Activated effector memory CD4-positive, alpha-beta T cell treated with Interleukin-2 at 50 U/mL for 16 hours (primary cell): ENCODE measurements at places on chromosomes 13 and 19.

- DNase-seq, result no peak
Observed at GRCh38 chr13:112346173-112346898, 29.8 kb upstream of the SPACA7 start.

- no peak for DNase-seq
Observed at GRCh38 chr19:41565379-41565720, 10.6 kb upstream of the CEACAM21 start.

DNA sequence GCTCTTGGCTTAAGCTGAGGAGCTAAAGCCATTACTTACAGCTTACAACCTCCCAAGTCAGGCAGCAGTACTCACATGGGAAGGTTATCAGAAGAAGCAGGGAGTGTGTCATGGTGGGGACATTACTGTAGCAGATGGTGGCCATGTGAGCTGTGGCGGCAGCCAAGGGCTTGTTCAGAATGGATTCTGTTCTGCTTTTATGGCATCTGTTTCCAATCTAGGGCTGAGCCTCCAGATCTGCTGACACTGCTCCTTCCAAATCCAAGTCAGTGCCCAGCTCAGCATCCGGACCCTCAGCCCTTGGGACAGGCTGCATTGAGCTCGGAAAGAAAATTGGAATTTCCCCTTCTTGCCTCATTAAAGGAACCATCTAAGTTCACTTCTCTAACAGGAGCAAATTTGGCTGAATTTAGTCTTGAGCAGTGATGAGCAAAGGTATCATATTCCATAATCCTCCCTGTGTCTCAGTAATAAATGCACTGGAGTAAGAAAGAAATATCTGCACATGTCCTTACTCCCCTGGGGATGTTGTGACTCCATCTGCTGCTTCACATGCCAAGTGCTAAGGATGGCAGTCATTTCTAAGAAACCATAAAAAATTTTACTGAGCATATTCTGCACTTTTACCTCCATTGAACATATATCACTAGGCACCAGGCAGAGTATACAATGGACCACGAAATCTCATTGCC, 73.9 kb downstream of the KCTD12 start:
- no peak for DNase-seq

DNA sequence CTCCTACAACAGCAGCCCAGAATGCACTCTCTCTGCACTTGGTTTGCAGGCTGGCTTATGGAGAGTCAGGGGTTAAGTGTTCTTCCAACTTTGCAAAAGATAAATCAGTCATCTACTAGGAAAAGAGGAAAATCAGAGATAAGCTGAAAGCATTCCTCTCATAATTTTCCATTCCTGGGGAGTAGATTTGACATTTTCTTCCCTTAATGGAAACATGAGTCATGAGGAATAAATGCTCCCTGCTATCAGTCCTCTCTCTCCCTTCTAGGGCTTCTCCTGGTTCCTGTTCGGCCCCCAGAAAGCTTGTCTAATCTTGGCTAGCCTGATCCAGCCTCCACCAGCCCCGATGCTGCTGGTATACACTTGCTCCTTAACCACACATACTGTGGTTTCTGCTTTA, 28.4 kb upstream of the ENOX1 start:
- no peak for DNase-seq

GRCh38 chr13:24313439-24313838, 4.1 kb downstream of the C1QTNF9 start:
- DNase-seq, result no peak

GRCh38 chr13:26656919-26657318, 99.4 kb downstream of the WASF3 start:
- DNase-seq, result no peak

- no peak for DNase-seq
Observed at GRCh38 chr19:43570174-43570791, 5.0 kb downstream of the XRCC1 start.

DNA sequence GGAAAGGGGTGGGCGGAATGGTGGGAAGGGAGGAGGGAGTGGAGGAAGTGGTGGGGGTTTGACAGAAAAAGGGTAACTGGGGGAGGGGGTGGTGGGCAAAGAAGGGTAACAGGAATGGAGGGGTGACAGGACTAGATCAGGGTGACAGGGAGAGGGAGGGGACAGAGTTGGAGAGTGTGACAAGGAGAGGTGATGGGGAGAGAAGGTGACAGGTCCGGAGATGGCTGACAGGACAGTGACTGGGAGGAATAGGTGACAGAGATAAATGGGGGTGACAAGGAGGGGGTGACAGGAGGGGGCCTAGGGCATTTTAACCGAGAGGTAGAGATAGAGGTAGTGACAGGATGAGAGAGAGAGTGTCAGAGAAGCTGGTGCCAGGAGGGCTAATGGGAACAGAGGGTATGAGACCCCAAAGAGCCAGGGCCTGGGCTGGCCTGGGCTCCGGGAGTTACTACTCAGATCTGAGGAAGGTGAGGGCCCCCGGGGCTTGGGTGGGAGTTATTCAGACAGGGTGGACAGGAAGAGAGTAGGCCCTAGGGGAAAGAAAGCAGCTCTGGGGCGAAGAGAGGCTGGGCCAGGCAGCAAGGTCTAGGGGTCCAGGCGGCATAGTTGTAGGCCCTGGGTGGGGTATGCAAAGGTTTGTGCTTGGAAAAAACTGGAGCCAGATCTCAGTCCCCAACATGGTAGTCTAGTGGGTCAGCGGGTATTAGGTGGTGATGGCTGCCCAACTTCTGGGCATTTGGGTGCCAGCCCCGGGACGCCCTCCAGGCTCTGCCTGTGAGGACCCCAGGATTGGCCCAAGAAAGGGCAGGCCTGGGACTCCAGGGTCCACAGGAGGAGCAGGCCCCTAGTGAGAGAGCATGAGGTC, 660 bp downstream of the CIC start:
- DNase-seq, result no peak

DNA sequence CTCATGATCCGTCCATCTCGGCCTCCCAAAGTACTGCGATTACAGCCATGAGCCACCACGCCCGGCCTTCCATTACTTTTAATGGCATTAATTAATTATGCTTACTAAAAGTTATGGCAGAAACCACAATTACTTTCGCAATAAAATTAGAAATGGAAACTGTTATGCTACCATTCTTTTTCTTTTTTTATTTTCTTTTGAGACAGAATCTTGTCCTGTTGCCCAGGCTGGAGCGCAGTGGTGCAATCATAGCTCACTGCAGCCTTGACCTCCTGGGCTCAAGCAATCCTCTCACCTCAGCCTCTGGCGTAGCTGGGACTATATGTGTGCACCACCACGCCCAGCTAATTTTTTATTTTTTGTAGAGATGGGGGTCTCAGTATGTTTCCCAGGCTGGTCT, 4.6 kb upstream of the BST2 start:
- DNase-seq, result no peak

GRCh38 chr13:44618326-44618725, 42.2 kb upstream of the TSC22D1 start:
- no peak for DNase-seq

GRCh38 chr13:33206425-33206824, 79.1 kb downstream of the STARD13 start:
- DNase-seq, result no peak

- no peak for DNase-seq
Observed at GRCh38 chr19:52936151-52936953, 13.1 kb upstream of the ZNF888 start.
